ENCODE measurements at places on chromosomes 4 and X.

DNA sequence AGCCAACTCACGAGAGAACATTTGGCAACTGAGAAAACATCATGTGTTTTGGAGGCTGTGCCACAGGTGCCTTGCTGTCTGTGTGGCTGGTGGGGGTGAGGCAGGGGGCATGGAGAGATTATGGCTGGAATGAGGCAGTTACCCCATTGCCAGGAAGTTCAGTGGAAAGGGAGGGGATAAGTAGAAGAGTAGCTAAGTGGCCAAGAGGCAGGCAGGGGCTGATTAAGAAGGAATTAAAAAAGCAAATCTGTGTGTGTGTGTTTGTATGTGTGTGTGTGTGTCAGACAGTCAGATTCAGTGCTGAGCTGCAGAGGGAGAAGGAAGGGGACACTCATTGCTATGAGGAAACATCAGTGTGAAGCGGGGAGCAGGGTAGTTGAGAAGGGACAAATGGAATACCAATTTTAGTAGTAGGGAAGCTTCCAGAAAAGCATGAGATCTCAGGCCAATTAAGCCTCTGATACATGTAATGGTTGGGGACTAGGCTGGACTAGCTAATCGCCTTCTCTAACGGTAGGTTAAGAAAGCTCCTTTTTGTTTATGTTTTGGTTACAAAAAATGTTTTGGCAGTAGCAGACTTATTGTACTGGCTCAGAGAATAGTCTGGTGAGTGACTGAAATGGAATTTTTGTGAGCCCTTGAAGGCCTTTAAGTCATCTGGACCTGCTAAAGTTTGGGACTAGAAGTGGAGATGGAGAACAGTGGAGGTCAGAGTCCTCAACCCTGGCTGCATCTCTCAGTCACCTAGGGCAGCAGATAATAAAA lies 18.5 kb downstream of the TMEM164 start:
- DNase-seq: no peak

DNA sequence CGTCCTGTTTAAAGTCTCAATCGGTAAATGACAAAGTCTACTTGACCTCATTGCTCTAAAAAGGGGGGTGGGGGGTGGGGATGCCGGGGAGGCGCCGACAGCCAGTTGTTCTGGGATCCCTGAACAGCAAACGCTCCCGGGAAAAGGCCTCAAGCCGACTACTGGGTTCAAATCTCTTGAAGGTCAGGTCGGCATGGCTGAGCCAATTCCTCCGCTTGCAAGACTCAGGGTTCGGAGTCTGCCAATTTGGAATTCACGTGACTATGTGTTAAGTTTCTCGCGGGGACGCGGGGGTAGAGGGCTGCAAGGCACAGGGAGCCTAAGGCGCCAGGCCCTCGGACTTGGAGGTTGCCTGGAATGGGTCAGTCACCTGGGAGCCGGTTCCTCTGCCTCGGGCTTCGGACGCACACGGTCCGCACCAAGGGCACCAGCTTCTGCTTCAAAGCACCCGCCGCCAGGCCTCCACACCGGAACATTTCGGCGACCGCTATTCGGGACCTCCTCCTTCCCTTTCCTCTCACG lies 399 bp downstream of the AIFM1 start:
- DNase-seq: no peak

DNA sequence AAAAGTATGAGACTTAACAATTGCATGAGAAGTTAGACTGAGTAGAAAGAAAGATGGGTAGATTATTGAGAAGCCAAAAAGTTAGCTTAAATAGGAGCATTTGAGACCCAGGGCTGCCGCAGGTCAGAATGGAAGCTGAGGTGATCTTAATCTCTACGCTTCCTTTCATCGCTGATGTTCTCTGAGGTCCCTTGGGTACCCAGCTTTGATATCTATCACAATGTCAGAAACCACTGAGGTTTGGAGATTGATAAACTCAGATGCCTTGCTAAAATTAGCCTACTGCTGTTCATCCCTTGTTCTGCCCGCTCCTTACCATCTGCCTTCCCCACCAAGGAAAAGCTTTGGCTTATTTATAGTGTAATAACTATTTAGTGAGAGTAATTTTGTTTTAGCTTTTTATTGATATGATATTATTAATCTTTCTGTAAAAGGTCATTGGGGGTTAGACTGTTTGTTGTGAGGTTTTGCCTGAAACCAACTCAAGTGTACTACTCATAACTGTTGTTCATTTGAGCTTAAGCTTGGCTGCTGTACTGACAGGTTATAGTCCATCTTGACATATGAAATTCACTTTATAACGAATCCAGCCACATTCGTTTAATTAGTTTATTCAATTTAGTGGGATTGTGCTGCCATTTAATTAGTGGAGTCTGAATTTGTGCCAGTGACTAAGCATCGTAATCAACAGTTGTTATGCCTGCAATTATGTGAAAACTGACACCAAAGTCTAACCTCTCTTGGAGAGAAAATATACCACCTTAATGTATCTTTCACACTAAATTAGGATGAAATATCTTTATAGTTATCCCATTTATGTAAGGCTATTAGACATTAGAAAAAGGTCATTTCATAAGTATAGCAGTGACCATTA lies 15.1 kb downstream of the MCUB start:
- no peak for DNase-seq

- no peak for DNase-seq
Observed at GRCh38 chr4:118824141-118824540, 11.8 kb downstream of the SEC24D start.

- no peak for DNase-seq
Observed at GRCh38 chrX:99722094-99722493, 688.0 kb downstream of the PCDH19 start.

GRCh38 chrX:136256026-136256425 lies 4.8 kb upstream of the MAP7D3 start:
- DNase-seq: no peak

GRCh38 chrX:47587091-47587891 lies 5.1 kb downstream of the TIMP1 start:
- DNase-seq: no peak

- no peak for DNase-seq
Observed at GRCh38 chrX:1059576-1060561, 152.6 kb downstream of the CRLF2 start.

Measured in COLO829 (cell line).